ENCODE measurements at places on chromosomes 16 and 17.

DNA sequence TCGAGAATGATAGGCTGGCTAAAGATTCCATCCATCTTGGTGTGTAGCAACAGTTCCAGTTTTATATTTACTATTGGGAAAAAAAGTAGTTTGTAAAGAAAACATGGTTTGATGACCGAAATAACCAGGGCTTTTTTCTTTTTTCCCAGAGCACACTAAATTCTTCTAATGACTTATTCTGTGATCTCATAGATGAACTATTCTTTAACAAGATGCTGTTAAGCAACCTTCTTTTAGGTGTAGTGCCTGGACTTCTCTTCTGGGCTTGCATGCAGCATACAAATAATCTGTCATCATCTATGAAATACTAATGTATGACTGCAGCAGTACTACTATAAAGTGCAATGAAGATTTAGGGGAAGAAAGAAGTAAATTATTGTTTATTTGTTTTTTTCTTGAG is 11.0 kb upstream of the CAPNS2 start:
- no peak for DNase-seq

GRCh38 chr16:72043058-72043457 is 11.2 kb upstream of the HP start:
- DNase-seq: no peak

DNA sequence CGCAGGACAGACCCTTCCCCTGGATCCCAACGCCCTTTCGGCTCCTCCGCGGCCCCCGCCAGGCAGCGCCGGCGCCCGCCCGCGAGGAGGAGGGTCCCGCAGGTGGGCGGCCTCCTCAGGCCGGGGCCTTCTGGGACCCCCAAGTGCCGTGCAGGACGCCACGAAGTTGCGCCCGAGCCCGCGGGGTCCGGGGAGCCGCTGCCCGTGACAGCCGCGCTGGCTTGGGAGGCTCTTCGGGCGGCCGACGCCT is 504 bp downstream of the ERN1 start:
- DNase-seq: no peak

DNA sequence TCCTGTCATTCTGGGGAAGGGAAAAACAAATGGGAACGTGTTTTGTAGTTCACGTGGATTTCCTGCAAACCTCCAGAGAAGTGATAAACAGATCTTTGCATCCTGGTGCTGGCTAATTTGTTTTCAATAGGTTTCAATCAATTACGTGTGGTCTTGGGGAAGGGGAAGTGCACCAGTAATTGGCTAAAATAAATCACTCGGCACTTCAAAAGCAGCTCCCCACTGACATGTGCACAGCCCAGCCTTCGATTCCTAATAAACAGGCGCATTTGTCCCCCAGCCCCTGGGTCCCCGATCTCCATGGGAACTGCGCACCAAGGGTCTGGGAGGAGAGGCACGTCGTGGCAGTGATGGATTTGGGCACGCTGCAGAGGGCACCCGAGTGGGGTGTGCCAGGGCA is 112.9 kb upstream of the GSE1 start:
- DNase-seq: no peak

- no peak for DNase-seq
Observed at GRCh38 chr16:77262971-77263370, 63.8 kb downstream of the SYCE1L start.

- no peak for DNase-seq
Observed at GRCh38 chr17:46817151-46817900, 1.2 kb downstream of the WNT3 start.

- DNase-seq: no peak
Observed at GRCh38 chr17:72931163-72931562, 161.3 kb downstream of the SLC39A11 start.

DNA sequence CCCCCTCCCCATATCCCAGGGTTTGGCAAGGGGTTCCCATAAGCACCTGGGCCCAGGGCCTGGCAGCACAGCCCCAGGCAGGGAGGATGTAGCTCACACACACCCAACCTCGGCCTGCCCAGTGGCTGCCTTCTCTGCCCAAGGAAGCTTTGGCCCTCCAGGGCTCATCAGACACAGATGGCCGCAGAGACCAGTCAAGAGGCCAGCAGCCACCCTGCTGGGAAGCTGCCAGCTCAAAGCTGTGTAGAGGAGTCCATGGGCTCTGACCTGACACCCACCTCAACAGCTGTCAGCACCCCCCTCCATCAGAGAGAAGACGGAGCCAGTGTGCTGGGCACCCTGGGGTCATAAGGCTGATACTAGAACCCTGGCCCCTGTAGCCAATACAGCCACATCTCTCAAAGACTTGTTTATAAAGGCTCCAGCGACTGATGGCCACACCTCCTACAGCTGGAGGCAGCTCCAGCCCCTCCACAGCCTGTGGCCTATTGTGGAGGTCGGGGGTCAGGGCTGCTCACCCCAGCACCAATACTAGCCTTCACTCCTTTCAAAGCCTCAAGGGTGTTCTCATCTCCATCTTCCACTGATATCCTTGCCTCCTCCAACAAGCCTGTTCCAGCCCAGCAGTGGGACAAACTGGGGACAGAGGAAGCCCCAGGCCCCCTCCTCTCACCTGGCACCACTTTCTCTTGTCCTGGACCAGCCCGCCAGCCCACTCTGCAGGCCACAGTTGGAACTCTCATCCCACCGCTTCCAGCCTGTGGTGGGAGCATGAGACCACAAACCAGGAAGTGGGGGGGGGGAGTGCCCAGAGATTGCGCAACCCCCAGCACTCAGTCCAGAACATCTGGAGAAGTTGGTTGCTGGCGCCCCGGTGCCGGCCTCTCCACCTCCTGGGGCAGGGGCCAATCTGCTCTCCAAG is 2.2 kb upstream of the MPG start:
- no peak for DNase-seq
